ENCODE measurements at places on chromosomes 1 and 21. TPM values are rescaled to one million over a fixed set of nuclear protein-coding genes. Genes with fewer than 3 reads are reported as not detected.

DNA sequence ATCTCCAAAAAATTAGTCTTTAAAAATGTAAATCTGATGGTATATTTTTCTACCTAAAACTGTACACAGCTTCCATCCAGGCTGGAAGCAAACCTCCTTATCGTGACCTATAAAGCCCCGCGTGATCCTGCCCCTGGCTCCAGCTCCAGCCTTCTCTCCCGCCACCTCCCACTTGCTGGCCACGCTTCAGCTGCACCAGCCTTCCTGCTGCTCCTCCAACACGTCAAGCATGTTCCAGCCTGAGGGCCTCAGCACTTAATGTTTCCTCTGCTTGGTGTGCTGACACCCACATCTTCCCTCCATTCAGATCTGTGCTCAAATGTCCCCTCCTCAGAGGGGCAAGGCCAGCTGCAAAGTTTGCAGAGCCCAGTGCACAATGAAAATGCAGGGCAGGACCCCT is 123.5 kb upstream of the MAGI3 start:
- DNase-seq: no peak

GRCh38 chr1:90341516-90341915 is 346.6 kb downstream of the ZNF326 start:
- no peak for DNase-seq

GRCh38 chr1:9161963-9162362 is 33.1 kb upstream of the GPR157 start:
- no peak for DNase-seq

DNA sequence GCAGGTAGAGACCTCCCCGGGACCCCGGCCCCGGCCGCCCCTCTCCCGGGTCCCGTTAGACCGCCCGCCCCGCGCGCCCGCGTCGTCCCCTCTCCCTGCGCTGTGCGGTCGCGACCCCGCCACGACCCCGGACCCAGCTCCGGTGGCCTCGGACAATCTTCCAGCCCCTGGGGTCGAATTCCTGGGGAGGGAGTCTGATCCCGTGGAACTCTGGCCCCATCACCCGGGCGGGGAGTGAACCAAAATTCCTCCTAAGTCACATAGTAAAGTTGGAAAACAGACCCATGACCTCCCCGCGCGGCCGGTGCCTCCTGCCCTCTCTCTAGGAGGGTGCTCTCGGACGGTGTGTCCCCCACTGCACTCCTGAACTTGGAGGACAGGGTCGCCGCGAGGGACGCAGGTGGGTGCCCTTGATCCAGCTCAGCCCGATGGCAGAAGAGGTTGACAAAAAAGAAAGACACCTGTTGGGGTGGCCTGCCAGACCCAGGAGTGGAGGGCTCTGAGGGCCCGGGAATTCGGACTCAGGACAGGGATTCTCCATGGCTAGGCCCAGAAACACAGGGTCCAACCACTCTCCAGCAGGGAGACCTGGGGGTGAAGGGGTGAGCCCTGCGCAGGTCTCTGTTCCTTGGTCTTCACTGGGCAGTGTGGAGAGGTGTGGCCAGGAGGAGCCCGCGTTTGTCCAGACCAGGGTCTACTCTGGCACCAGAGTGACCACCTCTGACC is 451 bp downstream of the ADAMTSL4 start:
- no peak for DNase-seq

- no peak for DNase-seq
Observed at GRCh38 chr1:84715342-84716019, 25.2 kb upstream of the SSX2IP start.

DNA sequence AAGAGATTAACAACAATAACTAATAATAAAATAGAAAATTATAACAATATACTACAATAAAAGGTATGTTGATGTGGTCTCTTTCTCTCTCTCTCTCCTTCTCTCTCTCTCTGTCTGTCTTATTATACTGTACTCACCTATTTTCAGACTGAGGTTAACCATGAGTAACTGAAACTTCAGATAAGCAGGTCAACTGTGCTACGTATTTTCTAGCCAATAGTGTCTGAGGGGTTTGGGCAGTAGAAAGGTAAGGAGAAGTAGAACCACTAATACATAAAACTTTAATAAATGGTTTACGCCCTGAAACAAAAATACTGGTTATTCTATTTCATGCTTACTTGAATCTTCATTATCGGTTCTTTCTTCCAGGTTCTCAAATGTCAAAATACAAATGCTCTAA is 71.0 kb upstream of the LRRC53 start:
- no peak for DNase-seq

DNA sequence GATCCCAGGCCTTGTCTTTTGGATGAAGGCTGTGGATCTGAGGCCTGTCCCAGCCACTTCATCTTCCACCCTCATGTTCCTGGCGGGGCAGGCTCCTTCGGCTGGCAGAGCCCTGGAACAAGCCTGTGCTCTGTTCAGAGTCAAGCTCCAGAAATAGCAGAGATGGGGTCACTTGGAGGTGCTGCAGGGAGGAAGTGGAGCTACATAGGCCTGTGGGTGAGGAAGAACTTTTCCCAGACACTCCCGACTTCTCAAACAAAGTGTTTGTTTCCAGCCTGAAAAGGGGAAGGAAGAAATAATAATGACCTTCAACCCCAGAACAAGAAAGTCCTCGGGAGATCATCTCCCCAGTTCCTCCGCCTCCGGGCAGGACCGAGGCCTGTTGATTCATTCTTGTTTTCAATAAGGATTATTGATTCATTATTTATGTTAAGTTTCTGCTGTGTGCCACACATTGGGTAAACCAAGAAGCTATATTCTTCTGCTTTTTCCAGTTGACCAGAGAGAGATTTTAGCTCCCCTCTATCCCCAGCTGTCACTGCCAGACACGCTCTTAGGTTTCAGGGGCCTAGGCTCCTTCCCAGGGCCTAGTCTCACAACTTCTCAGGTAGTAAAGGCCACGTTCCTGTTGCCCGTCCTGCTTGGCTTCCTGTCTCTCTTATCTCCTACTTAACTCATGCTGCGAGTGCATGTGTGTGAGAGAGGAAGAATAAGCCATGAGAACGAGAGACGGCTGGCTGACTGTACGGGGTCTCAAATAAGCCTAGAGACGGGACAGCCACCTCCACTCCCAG is 16.9 kb downstream of the IKBKE start:
- DNase-seq: peak; percentile 56

DNA sequence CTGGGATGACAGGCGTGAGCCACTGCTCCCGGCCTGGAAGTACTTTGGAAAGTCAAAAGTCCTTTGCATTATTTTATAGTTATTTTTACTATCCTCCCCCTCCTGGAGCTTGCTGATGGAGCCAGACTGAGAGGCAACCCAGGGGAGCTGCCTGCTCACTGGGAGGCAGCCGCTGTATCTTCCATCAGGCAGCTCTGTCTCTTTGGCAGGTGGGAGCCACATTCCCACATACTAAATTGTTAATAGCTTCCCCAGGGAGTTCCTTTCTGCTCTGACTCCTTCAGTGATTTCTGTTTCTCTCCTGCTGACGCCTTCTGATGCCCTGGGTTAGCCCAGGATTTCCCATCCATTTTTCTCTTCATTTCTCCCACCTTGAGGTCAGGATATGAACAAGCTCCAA is 4.9 kb upstream of the OPRD1 start:
- DNase-seq: no peak

DNA sequence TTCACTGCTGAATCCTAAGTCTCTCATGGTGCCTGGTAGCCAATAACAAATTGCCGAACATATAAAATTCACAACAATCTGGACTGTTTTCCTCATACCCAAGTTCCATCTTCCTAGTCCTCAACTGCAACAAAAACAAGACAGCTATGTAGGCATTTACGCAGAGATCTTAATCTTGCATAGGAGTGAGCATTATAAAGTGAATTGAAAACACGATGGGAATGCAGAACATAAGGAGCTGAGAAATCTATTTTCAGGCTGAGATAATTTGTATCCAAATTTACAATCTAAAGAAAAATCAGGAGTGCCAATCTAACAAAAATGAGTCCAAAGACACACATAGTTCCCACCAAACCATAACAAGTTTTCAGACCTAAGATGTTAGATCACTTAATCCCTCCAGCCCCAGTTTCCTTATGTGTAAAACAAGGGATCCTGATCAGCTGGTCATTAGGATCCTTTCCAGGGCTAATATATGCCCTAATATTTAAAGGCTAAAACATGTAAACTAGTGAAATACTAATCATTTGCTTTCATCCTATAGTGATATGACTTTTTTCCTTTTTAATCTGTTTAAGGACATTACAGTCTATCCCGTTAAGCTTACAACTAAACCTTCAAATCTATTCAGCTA is 1.9 kb downstream of the SLC16A1 start:
- peak; percentile 57 for DNase-seq

DNA sequence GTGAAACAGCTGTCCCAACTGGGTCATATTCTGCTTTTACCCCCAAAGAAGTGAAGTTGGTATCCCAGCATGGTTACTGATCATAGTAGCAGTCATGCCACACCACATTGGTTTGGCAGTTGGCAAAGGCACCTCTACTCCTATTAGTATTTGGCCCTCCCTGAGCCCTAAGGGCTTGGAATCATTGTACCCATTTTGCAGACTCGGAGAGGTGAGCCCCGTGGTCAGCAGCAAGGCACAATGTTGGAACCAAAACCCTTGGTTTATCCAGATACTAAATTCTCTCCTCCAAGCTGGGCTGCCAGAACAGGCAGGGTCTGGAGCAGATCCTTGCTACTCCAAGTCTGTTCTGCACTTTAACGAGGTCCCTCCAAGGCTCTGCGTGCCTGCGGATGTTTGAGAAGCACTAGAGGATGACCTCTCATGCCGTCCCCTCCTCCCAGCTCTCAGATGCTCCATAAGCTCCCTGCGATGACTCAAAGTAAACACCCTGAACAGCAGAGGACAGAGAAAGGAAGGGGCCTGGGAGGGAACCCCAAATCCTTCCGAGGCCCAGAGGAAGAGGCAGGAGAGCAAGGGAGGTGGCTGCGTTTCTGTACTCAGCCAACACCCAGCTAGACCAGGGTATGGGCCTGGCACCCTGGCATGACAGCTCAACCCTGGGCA is 89.3 kb downstream of the PAX7 start:
- no peak for DNase-seq

GRCh38 chr1:233406994-233407631 is 79.6 kb downstream of the MAP3K21 start:
- DNase-seq: no peak

GRCh38 chr1:53306168-53306567 is 21.7 kb downstream of the LRP8 start:
- DNase-seq: no peak

- DNase-seq: no peak
Observed at GRCh38 chr1:66271904-66272254, 262.1 kb upstream of the SGIP1 start.

GRCh38 chr1:10704368-10704882 is 92.0 kb downstream of the CASZ1 start:
- DNase-seq: no peak

DNA sequence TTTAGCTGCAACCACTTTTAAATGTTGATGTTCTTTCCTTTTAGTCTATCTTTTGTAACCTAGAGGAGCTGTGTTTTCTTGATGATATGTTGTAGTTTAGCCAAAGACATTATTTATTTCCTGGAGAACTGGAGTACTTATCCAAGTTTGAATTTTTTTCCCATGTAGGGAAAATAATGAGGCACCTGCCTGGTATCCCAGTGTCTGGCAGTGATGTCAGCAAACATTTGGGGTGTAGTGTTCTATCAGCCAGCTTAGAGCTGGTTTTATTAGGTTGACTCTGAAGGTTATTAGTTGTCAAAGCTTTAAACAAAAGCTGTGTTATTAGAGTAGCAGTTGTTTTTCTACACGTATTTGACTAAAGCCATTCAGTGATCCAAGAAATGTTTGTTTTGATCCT is 3.2 kb downstream of the CTPS1 start:
- DNase-seq: no peak

DNA sequence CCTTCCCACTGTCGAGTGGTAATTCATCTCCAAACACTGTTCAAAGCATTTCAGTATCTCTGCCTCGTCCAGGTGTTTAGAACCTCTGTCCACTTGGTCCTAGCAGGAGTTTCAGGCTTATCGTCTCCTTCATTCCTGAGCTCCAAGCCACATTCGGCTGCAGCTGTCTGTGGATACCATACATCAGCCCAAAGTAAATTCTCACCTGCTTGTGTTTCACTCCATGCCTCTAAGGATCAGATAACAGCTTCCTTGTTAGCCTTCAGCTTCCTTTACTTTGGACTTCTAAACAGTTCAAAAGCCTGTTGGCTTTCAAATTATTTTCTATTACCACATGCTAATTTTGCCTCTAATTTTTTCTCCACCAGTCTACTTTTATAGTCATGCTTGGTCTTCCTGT is 219.0 kb upstream of the L1TD1 start:
- no peak for DNase-seq

DNA sequence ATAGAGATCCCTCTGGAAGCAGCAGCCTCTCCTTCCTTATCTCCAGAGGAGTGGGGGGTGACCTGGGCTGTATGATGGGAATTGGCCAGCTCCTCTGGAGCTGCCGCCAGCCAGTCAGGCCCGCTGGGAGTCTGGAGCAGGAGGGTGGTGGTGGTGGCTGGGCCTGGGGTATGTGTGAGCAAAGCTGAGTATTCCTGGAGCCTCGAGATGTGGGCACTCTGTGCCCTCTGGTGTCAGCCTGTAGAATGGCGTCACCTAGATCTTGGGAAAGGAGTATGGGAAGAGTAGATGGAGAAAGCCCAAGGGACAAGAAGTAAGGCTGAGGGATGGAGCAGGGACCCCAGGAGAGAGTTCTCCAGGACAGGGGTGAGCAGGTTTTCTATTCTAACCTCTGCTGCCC is 16.0 kb downstream of the VANGL2 start:
- DNase-seq: peak; percentile 31

GRCh38 chr1:56755911-56756310 is 63.3 kb downstream of the FYB2 start:
- no peak for DNase-seq

DNA sequence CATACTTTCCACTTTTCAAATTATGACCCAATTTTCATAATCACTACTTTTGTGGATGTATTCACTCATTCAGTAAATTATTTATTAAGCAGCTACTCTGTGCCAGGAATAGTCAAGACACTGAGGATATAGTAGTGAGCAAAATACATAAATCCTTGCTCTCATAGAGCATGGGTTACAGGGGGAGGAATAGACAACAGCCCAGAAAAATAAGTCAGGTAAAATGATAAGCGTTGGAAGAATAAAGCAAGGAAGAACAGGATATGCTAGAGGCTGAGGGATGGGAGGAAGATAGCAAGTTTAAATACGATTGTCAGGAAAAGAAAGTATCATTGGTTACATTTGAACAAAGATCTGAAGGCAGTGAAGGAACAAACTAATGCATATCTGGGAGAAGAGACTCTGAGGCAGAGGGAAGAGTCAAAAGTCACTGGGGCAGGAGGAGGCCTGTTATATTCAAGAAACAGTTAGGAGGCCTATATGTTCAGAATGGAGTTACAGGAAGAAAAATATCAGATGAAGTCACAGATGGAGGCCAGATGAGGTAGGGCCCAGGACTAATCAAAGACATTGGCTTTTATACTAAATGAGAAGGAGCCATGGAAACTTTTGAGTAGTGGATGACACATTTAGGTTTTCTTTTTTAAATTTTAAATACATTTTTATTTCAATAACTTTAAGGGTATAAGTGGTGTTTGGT is 42.9 kb downstream of the SEC22B start:
- DNase-seq: no peak

- DNase-seq: no peak
Observed at GRCh38 chr1:238652346-238652968, 733.9 kb upstream of the CHRM3 start.

The ENO1 gene
- polyA plus RNA-seq: 1,134 TPM

The FHL3 gene
- 26.1 TPM for polyA plus RNA-seq

The C1orf74 gene
- polyA plus RNA-seq: 2.4 TPM

The WDR77 gene
- 116 TPM for polyA plus RNA-seq

The SLC22A15 gene
- not detected for polyA plus RNA-seq

The FBXO2 gene
- 0.89 TPM for polyA plus RNA-seq

Measured in endothelial cell of umbilical vein (primary cell).